ENCODE measurements at places on chromosomes 3 and 15.

DNA sequence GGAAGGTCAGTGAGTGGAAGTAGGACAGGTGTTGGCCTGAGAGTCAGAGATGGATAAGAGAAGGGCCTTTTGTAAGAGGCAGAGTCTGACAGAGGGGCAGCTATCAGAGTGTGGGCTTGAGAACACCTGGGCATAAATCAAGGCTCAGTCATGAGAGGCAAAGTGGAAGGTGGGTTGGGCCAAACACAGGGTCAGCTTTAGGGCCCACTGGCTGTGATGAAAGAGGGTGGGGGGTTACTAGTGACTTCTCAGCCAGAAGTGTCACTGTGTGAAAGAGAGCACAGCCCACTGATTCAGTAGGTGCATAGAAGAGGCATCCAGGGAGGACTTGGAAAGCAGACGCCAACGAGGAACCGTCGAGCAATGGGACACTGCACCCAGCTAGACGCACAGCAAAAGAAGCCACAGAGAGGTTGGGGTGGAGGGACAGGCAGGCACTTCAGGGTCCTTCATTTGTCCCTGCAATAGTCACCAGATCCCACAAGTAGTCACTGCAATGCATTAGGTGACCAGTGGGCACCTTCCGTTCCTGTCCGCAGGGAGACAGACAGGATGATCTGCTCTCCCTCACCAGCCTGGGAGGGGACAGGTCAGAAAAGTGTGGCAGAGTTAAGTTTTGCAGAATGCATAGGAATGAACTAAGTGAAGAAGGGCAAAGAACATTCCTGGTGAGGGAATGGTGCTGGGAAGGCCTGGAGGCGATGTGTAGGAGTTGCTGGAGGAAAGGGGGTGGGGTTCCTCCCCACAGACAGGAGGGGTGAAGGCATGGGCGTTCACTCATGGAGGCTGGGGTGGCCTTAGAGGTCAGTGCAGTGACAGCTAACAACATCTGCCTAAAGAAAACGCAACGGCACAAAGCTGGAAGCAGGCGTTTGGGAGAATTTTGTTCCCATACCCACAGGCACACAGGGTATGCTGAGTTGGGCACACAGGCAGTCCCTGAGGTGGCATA is 36.3 kb downstream of the MESD start:
- no peak for DNase-seq

DNA sequence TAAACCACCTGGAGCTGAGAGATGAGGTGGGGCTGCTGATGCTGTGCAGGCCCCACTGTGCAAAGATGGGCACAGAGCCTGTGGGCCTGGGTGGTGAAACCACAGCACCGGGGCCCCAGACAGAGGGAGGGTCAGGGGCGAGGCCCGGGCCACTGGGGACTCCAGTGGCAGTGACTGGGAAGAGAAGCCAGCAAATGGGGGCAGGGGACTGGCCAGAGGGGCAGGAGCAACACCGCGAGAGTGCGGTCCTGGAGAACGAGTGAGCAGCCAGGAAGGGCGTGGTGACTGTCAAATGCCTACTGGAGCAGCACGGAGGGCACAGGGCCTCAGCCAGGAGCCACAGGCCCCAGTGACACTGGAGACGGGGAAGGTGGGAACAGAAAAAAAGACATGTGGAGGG is 39.8 kb downstream of the HCN4 start:
- DNase-seq, result no peak

GRCh38 chr3:107001635-107002034 is 375.6 kb upstream of the CCDC54 start:
- no peak for DNase-seq

DNA sequence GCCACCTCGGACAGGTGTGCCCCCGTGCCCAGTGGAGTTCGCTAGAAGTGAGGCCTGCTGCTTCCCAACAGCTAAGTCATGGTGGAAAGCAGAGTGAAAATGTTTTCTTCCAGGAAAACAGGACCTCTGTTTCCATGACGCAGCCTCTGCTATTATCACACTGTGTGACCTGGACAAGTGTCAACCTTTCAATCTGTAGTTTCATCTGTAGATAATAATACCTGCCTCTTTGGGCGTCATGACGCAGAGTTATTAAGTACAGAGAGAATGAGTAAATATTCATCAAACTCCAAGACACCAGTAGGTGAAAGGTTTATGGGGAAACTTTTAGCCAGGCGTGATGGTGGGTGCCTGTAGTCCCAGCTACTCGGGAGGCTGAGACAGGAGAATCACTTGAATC is 62.3 kb downstream of the TMEM44 start:
- no peak for DNase-seq

GRCh38 chr3:14561051-14561960 is 21.2 kb upstream of the GRIP2 start:
- DNase-seq, result peak; percentile 65

DNA sequence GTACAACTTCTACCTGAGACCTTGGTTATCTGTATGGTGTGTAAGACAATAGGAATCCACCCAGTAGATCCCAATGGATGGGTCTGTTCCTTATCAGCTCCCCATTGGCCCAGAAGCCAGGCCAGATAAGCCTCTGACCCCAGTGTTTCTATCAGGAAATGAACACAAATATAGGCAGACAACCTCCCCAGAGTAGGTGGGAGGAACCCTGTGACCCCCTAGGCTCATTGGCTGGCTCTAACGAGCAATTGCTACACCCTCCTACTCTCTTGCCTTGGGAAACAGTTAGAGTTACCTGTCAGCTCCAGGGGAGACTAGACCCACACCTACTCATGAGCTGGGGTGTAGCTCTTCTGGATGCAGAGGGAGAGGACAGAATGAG is 299.9 kb downstream of the UACA start:
- no peak for DNase-seq

All from H54 (cell line).